ENCODE measurements at places on chromosomes 5 and 9.

- no peak for DNase-seq
These were observed 43.7 kb downstream of the FBXO38 start for GRCh38 chr5:148427370-148428042.

- DNase-seq = no peak
These were observed 17.2 kb downstream of the IRX4 start for GRCh38 chr5:1865486-1865885.

- DNase-seq = no peak
These were observed 132.3 kb downstream of the ZNF608 start for GRCh38 chr5:124614105-124614504.

DNA sequence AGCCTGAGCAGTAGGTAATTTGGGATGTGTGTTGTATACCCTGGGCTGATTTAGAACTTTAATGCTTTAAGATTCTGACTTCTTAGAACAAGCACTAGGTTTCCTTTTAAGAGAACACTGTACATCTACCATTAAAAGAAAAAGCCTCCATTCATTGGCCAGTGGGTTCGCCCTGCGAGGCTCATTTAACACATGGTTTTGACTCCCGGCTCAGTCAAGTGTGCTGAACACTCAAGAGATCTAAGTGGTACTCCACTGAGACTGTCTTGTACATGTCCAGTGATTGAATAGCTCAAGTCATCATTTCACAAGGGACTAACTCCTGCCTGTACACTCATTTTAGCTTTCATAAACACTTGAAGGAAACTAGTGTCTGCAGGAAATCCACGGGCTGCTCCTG is 3.9 kb downstream of the FUBP3 start:
- DNase-seq = no peak

DNA sequence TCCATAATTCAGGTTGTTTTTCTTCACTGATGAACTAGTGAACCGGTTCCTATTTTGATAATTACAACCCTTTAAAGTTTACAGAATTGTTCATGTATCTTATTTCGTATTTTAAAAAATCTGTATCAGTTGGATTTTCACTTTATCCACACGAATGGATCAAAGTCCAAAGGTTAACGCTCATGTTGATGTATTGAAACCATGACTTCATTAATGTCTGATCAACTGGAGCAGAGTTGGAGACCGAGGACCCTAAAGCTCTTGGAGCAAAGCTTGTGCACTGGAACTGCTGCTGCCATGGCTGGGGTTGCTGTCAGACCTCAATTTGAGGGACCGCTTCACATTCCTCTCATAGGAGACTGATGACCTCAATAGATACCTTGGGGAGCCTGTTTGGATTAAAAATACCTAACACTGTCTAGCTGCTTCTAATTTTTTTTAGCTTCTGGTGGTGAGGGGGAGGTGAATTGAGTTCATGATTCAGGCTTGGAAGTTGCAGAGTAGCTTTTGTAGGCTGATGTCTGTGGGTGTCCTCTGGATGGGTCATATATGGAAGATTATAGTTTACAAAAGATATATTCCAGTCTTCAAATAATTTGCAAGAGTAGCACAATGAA is 45.1 kb downstream of the KIAA1958 start:
- no peak for DNase-seq

GRCh38 chr5:77812926-77813589 is 36.9 kb upstream of the TBCA start:
- DNase-seq = no peak

DNA sequence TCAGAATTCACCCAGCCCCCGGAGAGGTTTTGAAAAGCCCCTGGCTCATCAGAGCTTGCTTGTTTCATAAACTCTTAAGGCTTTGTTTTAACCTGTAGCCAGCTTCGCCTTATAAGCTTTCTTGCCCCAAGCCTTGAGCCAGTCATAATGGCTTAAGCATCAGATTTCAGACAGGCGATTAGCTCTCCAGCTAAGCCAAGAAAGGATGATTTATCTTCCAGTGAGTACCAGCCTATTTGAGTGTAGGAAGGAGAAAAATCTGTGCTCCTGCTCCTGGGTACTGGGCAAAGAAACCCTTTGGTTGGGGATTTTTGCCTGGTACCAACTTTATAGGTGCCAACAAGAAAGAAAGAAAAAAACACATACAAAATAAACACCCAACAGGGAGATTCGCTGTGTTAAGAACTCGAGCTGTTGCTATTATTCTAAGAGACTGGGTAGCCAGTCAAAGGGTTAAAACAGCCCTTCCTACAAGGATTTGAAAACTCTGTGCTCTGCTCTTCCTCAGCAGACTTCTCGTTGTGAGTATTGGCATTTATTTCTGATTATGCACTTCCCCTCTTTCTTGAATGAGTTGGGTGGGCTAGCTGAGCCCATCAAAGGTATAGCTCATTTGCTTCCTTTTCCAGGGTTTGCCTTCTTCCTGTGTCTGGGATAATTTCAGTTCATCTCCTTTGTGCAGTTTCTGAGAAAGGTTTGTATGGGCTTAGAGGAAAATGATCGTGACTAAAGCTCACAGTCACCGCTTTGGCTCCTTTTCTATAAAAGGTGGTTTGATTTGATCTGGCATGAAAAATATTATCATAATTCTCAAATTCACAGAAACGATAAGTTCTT is 157.2 kb upstream of the DMRT1 start:
- DNase-seq = no peak

DNA sequence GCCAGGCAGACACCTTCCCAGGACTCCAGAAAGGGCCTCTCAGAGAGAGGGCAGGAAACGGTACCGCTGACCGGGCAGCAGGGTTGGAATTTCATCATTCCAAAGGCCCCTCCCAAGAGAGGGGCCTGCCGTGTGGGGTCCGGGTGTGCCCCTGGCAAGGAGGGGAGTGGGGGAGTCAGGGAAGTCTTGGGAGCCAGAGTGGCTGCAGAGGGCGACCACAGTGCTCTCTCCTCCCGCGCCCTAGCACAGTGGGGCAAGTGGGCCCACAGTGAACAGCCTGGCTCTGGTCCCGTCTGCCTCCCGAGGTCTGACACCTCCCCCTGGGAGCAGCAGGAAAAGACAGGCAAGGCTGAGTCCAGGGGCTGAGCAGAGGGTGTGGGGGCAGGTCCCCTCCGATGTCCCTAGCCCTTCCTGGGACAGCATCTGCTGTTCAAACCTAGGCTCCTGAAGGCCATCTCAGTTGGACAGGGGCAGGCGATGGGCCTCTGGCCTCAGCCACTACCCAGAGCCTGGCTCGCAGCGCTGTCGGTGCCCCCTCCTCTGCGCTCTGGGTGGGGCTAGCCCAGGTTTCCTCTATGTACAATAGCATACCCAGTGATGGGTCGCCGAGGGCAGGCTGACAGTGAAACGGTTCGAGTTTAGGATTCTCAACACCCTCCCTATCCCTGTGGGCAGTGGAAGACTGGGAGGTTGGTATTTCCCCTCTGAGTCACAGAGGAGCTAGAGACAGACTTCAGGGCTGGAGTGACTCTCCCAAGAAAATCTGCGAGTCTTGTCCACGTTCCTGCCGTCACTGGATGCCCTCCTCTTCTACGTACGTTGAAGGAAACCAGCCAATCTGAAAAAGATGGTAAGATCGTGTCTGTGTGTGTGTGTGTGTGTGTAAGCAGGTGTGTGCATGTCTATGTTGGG is 25.4 kb upstream of the SARDH start:
- no peak for DNase-seq

GRCh38 chr5:61748121-61748520 is 416.1 kb downstream of the ZSWIM6 start:
- DNase-seq = no peak

DNA sequence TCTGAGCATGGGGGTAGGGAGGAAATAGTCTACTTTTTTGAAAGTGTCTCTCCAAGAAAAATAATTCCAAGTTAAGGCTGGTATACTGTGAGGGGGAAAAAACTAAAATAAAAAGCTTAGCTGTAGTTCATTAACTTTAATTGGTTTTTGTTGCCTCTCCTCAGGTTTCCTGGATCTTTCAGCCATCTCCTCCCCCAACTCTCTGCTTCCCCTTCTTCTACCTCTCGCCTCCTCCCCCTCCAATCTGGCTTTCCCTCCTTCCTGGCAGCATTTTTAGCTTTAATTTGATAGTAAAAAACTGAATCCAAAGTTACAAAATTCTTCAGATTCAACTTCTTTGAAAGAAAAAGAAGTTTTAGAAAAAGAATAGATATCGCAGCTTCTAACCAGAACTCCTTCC is 462.6 kb downstream of the CETN3 start:
- no peak for DNase-seq

DNA sequence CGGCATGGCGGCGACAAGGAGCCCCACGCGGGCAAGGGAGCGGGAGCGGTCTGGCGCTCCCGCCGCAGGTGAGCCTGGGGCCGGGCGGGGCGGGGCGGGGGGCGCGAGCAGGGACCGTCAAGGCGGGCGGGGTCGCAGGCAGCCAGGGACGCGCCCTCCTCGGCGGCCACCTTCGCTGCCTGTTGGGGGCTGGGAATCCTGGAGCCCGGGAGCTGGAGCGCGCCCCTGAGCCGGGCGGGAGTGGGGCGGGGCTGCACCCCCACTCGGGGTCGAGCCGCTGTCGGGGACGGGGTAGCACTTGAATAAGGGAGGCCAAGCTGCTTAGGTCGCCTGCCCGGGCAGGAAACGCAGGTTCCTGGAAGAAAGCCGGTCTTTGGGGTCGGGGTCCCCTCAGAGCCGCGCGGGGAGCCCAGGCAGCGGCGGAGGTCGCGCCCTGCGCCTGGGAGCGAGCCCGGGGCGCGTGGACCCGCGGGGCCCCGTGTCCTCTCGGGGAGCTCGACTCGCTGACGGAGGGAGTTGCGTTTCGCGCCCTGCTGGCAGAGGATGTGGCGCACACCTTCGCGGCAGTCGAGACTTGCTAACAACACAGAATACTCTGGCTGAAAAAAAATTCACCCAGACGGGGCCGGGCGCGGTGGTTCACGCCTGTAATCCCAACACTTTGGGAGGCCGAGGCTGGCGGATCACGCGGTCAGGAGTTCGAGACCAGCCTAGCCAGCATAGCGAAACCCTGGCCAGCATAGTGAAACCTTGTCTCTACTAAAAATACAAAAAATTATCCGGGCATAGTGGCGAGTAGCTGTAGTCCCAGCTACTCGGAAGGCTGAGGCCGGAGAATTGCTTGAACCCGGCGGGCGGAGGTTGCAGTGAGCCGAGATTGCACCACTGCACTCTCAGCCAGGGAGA is 552 bp downstream of the OTULINL start:
- DNase-seq = peak; percentile 55

DNA sequence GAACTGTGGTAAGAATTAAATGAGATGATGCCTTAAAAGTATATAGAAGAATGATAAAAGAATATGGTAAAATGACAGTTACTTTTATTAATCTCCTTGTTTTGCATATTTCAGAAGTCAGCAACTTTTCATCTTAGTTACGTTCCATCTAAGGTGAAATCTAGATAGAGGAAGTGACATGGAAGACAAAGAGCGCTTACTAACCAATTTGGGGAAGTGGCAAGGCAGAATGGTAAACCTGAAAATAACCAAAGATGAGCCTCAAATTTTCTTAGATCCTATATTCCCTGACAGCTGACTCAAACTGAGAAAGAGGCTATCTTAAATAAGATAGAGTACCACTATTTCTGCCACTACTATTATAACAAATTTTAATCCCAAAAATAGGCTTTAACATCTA is 52.5 kb downstream of the FGF10 start:
- DNase-seq = no peak

GRCh38 chr5:39017504-39017903 is 56.7 kb downstream of the RICTOR start:
- DNase-seq = no peak

DNA sequence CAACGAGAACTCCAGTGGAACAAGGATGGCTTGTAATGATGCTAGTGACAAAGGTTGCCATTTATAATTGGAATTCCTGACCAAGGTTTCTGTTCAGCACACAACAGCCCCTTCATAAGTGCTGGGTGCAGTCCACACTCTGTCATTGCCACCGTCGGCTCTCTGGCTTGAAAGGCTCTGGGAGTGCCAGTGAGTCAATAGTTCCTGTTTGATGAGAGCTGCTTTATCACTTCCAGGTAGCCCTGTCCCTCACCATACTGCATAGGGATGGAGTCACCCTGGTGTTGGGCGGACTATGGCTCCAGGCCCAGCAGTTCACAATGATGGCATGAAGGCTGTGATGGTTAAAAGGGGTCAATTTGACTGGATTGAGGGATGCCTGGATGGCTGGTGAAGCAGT is 34.6 kb upstream of the SEMA4D start:
- DNase-seq = peak; percentile 53

DNA sequence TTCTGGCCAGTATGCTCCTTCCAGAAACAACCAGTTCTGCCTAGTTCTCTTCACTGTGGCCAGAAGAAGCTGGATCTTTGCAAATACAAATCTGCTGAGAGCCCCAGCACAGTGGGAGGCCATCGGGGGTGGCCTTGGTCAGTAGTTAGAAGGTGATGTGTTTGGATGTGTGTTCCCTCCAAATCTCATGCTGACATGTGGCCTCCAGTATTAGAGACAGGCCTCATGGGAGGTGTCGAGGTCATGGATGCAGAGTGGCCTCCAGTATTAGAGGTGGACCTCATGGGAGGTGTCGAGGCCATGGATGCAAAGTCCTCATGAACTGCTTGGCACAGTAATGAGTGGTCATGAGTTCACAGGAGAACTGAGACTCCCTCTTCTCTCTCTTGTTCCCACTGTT is 7.6 kb upstream of the IRX2 start:
- DNase-seq = no peak

DNA sequence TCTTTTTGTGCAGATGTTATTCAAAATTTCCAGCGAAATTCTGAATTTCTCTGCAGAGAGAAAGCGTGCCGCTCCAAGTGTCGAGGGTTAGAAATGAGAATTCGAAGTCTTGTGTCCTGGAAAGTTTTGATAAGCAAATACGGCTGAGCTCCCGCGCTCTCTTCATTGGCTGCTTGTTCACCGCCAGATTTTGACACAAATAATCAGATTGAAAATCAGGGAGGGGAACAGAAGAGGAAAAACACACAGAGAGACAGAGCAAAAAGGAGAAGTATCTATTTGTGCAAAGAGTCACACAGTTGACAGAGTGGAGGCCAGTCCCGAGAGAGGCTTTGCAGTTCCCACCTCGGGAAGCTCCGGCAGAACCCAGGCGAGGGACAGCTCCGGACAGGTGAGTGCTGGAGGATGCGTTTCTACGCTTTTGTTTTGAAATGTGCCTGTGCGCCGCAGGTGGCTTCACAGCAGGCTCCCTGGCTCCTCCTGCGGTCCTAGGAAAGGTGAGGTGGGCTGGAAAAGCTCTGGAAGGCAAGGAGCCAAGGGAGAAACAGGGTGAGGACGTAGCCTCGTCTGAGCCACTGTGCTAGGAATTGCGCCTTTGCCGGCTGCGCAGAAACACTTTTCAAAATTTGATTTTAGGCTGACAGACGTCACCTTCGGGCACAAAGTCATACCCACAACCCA is at the start of gene GFI1B:
GFI1B (plus strand) TSS at position 244 of the 681 bp plus-strand sequence. CDS start 7,985 bp downstream, outside the sequence.
- peak; percentile 20 for DNase-seq

DNA sequence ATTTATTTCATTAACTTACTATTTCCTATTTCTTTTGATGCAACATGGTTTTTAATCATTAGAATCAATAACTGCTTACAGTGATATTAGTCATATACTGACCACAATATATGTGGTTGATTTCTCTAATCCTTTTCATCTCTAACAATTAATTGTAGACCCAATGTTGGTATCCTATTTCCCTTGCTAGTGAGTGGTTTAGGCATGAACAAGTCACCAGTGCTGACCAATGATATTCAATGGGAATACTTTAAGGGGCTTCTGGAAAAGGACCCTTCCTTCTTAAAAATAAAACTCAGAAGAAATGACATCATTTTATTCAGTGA is 672.4 kb upstream of the GRAMD2B start:
- DNase-seq = no peak

GRCh38 chr9:75083188-75083970 is 4.6 kb downstream of the NMRK1 start:
- no peak for DNase-seq

- no peak for DNase-seq
These were observed 115.9 kb upstream of the DAPK1 start for GRCh38 chr9:87381746-87382145.
